ENCODE measurements at places on chromosomes 4 and X. TPM values are rescaled to one million over a fixed set of nuclear protein-coding genes. Genes with fewer than 3 reads are reported as not detected.
A peak's percentile ranks its signal among the peaks of the same experiment; 100 is the strongest.

GRCh38 chr4:158051401-158052235 is 121.2 kb downstream of the GASK1B start:
- peak; percentile 87 for DNase-seq

DNA sequence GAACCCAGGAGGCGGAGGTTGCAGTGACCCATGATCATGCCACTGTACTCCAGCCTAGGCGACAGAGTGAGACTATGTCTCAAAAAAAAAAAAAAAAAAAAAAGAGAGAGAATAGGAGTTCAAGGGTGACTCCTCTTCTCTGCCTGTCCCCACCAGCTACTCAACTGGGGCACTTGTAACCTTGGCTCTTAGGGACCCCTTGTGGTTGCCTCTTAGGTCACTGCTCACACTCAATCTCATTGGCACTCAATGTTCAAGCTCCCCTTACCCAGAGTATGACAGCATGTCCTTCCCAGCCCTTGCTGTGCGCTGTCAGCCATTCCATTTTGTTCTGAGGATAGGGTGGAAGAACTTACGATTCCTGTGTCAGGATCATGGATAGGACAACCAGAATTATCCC is 82.4 kb upstream of the BEND4 start:
- DNase-seq, result no peak

GRCh38 chrX:110836982-110837381 is 41.4 kb upstream of the CHRDL1 start:
- no peak for DNase-seq

DNA sequence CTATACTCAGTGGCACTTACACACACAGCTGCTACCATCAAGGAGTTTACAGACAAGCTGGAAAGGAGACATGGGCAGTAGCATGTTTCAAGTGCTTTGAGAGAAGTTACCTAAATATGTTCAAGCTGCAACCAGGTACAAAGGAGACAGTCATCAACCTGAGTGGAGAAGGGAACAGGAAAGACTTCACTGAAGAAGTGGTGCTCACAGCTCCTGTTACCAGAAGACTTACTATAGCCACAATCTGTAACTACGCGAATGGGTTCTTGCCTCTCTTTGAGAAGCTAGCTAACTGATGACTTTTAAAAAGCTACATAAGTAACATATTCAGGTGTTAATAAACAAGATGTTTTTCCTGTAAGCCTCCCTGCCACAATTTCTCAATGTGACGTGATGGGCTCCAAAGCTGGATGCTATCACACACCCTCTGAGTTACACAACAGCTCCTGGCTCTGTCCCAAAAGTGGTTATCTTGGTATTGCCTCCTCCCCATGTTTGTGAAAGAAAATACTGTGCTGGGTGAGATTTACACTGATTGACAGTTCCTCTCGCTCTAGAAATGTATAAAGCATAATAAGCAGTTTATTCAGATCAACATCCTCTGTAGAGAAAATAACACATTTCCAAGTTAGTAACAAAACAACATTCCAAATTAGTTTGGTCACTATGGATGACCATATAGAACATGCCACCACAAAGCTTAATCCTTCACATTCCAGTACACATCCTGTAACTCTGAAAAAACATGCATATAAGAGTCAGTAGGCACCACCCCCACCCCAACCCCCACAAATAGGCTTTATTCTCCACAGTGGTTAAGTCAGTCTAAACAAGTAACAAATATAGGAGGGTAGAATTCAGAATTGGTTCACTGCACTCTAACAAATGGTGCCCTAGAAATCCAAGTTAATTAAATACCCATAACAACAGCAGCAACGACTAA is 81.8 kb downstream of the FRYL start:
- DNase-seq, result peak; percentile 71

- DNase-seq, result no peak
These were observed 1401.6 kb downstream of the ADGRL3 start for GRCh38 chr4:62601737-62602136.

DNA sequence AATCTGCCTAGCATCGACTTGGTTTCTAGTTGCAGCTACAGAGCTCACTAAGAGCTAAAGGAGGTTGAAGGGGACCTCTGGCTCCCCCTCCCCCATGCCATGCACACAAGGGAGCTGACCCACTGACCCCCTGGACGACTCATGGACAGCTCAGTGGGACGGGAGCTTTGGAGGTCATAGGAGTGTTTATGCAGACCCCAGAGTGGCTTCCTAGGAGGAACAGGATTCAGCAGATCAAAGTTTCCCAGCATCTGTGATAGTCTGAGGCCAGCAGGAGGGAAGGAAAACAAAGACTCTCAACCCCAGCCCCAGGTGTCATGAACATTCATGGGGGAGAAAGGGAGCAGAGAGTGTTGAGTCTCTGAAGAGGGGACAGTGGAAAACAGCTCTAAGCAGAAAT is 104.4 kb downstream of the ARSF start:
- no peak for DNase-seq

DNA sequence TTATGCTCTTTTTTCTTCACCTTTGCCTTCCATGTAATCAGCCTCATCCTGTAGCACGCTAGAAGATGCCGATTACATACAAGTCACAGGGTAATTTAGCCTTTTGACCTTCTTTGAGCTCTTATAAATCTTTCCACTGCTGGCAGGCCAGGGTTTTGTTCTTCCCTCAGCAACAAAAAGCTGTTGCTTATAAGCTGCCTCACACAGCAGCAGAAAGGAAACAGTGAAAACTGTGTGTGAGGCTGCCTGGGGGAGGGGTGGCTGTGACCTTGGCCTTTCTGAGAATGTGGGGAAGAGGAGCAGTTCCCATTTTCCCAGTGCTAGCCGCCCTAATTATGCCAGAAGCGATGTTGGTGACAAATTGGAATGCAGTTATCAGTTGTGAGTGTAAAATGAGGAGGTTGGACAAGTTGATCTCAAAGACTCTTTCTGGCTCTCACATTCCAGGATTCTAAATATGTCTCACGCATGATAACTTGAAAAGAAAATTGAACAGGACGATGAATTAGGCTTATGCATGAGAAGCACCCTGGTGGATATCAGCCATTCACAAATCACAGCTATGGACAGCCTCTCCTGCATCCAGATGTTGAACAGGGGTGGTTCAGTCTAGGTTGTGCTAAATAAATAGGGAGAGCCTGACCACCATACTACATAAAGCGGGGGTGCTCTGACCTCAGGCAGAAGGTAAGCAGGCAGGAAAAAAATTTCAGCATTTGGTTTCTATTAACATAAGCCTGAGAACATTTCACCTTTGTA is 25.7 kb downstream of the SLITRK2 start:
- no peak for DNase-seq

- no peak for DNase-seq
These were observed 314.0 kb downstream of the FRMPD4 start for GRCh38 chrX:12452268-12452667.

DNA sequence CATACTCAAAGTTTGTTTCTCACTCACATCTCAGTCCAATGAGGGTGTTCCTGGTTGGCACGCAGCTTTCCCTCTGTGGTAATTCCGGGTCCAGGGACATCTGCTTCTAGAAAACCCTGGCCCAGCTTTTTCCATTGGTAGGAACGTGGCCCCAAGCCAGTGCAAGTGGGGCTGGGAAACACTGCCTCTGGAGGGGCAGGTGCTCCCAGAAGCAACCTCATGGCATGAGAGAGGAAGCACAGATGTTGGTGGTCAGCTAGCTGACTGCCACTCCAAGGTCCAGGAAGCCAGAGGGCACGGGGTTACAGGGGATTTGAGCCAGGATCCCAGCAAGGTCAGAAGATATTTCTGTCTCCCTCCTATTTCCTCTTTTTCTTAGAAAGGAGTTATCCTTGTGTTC is 47.5 kb downstream of the DCTD start:
- DNase-seq, result no peak

DNA sequence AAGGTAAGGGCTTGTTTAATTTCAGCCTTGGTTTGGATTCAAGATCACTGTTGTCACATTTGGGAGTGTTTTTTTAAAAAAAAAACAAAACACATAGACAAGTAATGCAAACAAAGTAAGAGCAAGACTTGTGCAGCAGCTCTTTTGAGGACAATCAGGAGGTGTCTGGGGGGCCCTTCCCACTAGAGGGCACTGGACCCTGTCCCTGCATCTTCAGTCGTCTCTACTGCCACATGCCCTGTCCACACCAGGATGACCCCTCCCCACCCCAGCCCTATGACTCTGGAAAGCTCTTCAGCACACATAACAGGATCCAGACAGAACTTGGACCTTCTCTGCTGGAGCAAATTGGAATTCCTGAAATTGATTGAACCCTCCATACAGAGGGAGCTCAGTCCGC is 71.0 kb downstream of the USP46 start:
- peak; percentile 59 for DNase-seq

The ZAR1 gene
- not detected for total RNA-seq

The TLL1 gene
- not detected for total RNA-seq

The TMEM271 gene
- not detected for total RNA-seq

Data from MG63 (cell line).